ENCODE measurements at places on chromosomes 3 and 15.

DNA sequence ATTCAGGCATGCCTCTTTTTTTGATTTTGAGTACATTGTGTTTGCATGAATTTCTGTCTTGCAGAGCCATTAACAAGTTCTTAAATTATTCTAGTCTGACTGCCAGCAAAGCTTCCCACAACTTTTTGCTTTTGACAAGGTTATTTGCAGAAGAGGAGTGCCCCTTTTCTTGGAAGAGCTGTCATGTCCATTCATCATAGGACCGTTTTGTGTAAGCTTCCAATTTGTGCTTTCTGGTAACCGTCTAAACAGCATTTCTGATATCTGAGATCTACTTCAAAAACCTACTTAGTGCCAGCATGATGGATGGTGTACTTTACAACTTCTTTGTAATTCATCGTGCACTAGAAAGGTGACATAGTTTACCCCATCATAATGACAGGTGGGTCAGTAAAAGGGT, 379.7 kb downstream of the NAALADL2 start:
- no peak for DNase-seq

DNA sequence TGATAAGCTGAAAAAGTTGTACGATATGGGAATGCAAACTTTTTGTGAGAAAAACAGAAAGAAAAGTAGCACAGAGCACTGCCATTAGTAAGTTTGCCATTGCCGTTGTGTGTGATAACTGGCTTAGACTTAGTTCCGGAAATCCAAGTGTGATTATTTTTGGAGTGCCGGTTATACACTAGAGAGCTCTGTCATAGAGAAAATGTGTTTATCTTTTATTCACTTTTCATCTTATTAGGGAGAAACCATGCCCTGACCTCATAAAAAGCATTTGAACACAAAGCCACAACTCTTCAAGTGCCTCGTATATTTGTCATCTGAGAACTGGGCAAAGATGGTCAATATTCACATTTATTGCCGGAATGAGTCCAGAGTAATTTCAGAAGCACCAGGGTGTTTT, 36.1 kb downstream of the CTDSPL start:
- DNase-seq: no peak

DNA sequence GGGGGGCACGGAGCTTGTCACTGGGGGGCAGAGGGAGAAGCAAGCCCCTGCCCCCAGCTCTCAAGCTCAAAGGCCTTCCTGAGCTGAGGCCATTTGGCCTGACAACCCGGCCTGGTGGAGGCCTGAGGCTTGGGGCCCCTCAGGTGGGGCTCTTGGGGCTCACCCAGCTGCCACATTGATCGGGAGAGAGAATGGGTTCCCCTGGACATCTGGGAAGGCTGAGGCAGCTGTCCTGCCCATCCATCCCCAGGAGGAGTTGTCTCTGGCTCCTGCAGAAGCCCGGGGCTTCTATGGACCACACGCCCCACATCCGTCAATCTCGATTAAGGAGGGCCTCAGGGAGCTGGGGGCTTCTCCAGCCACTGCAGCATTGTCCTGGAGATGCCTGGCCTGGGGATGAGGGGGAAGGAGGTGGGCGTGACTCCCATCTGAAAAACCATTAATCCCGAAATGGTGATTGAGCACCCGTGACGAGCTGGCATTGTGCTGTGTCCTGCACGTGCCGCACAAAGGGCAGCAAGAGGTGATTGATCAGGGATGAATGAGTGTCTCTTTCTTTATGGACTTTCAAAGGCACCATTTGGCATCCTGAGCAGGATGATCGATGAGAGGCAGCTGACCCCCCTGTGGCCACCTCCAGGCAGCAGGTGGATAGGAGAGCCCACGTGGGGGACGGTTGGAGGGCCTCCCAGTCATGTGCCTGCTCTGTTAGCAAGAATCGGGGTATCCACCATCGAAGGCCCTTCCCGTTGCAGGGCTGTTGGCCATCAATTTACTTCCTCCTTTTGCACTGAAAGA, 17.2 kb upstream of the CRABP1 start:
- no peak for DNase-seq

DNA sequence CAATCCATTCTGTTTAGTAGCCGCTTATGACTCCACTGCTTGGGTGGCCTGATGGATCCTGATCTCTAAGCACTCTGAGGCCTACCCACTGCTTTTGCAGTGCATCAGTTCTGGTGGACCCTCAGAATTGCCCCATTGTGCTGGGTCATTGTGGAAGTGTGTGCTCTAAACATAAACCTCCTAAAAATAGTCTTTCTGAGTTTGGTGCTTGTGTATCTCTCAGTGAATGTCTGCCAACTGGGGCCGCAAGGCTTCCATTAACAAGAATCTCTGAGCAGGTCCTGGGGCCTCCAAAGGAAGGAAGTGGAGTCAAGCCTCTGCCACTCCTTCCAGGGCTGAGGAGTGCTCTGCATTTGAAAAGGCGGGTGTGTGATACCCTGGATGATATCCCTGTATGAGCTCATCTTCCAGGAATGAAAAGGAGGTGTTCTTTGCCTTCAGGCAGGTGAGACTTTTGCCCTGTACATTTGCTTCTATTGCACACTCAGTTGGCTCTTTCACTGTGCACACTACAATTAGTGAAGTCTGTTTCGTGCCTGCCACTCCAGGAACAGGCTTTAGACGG, 80.0 kb upstream of the CACNA2D3 start:
- no peak for DNase-seq

GRCh38 chr3:185552358-185552877, at the start of gene LIPH:
TSS of gene LIPH (minus strand) at chr3:185552588. CDS start at chr3:185552471, 117 bp downstream.
- DNase-seq: no peak

GRCh38 chr3:127668906-127669305, 3.8 kb upstream of the ABTB1 start:
- DNase-seq: no peak

DNA sequence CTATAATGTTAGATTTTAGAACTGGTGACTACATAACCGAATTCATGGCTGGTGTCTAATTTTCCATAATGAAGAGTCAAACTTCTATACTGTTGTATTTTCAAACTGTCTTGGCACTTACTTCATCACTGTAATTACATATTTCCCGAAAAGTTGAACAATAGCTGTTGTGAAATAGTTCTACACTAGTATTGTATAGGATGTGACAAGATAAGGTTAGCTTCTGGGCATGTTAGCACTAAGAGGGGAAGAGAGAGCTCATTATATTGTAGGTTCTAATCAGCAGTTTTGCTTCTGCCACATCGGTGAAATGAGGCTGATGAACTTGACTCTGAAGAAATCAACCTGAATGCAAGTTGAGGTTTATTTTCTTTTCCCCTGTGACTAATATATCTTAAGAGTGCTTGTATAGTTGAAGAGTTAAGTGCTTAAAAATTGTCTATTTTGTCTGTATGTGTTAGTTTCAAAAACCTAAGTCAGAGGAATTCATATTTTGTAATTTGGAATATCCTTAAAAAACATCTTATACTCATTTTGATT, 8.9 kb downstream of the GYG1 start:
- no peak for DNase-seq

DNA sequence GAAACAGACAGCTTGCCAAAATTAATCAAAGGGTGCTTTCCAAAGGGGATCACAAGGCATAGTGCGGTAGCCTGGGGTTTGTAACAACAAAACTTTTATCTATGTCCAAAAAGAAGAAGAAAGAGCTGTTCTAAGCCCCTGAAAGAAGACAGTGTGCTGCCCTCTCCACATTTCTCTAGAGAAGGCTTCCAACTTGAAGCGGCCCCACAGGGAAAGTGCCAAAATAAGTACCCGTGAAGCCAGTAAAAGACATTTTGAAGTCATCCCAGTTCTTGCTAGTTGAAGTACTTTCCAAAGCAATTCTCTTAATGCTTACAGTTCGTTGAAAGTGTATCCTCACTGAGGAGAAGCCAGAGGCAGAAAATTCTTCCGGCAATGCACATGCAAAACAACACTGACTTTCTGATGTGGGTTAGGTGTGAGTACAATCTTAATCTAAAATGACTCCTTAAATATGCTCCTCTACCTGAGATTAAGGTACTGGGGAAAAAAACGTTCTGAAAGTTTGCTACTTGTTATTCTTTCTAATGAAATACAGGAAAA, 21.3 kb downstream of the GPR15 start:
- no peak for DNase-seq

- no peak for DNase-seq
These were observed 1239.7 kb upstream of the ALCAM start for GRCh38 chr3:104126864-104127553.

DNA sequence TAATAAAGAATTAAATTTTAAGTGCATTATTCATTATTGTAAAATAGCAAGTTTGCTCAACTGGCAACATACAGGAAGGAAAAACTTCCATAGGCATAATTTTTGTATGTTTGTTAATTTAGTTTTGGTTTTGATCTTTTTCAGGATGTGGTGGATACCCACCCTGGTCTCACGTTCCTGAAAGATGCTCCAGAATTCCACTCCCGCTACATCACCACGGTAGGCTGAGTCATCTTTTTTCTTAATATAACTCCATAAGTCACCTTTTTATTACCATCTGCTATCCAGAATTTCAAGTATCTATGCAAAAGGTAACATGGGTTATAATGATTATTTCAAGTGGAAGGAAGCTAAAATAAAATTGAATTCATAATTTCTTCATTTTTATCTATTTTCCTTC, 104.8 kb downstream of the PPP2R3A start:
- DNase-seq: no peak

DNA sequence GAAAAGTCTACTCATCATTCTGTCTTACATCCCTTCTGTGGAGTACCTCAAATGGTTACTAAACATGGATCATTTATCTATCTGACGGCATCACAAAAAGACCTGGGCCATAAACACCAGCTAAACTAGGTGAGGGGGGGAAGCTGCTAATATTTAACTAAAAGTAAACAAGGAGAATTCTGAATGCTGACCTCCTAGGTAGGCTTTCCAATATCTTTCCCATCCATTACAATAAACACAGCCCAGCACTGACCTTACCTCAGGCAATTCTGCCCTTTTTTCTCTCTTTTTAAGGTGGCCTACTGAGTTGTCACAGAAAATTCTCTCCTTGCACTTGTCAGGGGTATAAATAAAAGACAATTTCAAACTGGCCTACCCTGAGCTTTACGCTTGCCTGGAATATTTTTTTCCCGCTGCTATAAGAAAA, 33.1 kb downstream of the USF3 start:
- no peak for DNase-seq

- DNase-seq: no peak
These were observed 7.4 kb downstream of the APEH start for GRCh38 chr3:49681543-49681942.

GRCh38 chr3:154981201-154981600, 98.9 kb upstream of the MME start:
- DNase-seq: no peak

GRCh38 chr3:133289322-133289721, 110.5 kb upstream of the BFSP2 start:
- DNase-seq: no peak

DNA sequence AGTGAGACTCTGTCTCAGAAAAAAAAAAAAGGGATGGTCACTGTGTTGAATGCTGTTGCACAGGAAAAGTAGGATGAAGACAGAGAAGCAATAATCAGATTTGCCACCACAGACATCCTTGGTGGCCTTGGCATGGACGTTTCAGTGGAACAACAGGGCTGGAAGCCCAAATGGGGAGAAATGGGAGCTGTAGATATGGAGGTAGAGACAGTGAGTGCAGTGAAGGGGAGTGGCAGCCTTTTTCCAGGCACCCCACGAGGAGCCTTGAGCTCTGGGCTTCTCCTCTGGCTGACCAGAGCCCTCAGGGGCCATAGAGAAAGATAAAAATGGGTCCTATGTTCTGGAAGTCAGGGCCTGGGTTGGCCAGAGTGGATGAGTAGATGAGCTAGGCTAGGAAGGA, 12.3 kb upstream of the DOCK3 start:
- no peak for DNase-seq

DNA sequence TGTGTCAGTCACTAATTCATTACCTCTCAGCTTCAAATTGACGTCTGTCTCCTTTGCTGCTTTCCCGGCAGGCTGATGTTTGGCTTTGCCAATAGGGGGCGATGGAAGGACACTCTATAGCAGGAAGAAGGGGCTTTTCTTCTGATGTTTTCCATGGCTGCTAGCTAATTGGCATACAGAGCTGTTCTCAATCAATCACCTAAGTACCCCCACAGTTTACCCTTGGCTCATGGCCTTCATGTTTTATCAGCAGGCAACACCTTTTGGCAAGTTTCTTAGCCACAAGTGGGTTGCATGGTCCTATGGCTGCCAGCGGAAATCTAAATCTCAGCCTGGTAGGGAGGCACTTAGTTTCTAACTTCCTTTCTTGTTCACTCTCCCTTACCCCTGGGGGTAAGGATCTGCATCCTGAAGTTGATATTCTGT, 45.0 kb downstream of the ESYT3 start:
- no peak for DNase-seq

DNA sequence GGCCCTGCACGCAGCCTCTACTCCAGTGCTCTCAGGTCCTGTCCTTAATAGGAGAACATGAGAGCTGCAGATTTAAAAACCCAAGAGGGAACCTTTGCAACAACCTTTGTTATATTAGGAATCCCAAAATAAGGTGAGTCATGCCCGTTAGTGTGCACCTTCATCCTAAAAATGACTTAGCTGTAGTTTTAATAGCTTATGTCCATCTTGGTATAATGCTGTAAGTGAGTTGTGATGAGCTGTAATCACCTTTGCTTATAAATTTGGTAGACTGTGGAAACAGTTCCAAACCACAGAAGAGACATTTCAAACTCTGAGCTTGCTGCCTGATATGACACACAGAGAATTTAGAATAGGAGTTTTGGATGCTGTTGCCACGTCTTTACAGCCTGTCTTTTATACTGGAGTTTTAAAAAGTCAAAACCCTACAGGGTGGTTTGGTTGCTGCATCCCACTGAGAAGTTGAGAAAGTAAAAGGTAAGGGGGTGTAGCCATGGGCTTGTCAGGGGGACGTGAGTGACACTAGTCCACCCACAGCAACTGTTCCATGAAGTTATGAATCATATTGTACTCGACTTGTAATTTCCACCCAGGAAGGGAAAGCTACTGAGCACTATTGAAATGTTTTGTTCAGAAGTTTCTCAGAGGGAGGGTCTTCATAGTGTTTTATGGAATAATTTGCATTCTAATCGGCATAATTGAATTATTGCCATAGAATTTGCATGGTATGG, 27.4 kb upstream of the CD47 start:
- no peak for DNase-seq

- no peak for DNase-seq
These were observed 57.0 kb upstream of the NR2E3 start for GRCh38 chr15:71753346-71753745.

GRCh38 chr15:49096090-49096750, 50.0 kb upstream of the SECISBP2L start:
- DNase-seq: no peak

GRCh38 chr15:89017370-89018066, 70.7 kb upstream of the ABHD2 start:
- DNase-seq: peak; percentile 81
